Activated T-cell treated with anti-CD3 and anti-CD28 coated beads, Interleukin-2, amount 50 U/mL, for 72 hours (primary cell): ENCODE measurements at places on chromosomes 11 and 22.

DNA sequence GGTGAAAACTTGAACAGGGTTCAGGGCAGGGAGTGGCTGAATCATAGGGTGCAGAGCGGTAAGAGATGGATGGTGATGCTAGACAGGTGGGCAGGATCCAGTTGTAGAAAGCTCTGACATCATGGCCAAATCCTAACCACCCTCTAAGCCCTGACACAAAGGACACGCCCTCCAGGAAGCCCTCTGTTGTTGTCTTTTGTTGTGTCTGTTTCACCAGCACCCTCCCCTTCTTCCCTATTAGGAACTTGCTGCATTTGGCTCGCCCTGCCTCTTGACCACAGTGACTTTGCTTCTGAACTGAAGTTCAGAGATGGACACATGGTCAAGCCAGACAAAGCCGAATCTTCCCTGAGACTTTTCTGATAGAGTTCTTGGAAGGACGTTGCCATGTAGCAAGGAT is 14.2 kb upstream of the APOL6 start:
- no peak for DNase-seq

DNA sequence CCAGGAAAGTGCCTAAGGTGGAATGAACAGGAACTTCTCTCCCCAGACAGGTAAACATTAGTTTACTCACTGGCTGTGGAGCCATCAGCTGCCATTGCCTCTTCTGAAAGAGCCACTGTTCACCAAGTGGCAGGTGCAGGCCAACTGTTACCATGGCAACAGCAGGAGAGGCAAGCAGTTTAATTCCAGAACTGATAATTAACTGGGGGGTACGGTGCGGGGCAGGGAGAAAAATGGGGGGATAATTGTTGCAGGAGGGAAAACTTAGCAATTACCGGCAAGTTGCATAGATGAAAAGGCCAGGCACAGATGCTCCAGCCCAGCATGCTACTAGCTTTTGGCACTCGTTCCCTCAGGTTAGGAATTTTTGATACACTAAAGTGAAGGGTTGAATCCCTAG is 85.1 kb downstream of the TRIM44 start:
- DNase-seq: no peak

- DNase-seq: no peak
These were observed 246.6 kb upstream of the B3GAT1 start for GRCh38 chr11:134658481-134659225.

- no peak for DNase-seq
These were observed 181.0 kb downstream of the GRIA4 start for GRCh38 chr11:105790840-105791239.
